ENCODE measurements at places on chromosomes 16 and 17. TPM values are rescaled to one million over a fixed set of nuclear protein-coding genes. Genes with fewer than 3 reads are reported as not detected.
A peak's percentile ranks its signal among the peaks of the same experiment; 100 is the strongest.

- DNase-seq = no peak
Measured at GRCh38 chr16:4011940-4012629, 104.2 kb downstream of the ADCY9 start.

DNA sequence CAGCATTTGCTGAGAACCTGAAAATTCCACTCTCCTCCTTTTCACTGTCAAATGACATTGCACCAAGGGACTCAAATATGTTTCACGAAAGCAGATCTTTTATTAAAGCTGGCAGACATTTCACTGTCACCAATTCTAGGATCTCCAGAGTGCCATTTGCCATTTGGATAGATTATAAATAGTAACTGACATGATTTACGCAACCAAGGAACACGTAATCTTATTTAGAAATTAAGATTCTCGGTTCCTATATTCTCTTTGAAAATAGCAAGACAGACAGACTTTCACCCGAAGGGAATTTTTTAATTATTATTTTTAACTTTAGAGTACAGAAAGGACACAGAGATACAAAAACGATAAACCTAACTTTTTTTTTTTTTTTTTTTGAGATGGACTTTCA lies 49.6 kb downstream of the ANKFY1 start:
- DNase-seq = no peak

- DNase-seq = no peak
Measured at GRCh38 chr16:89904606-89905510, 13.8 kb upstream of the MC1R start.

FSCN2 gene
- total RNA-seq = 4.9 TPM

- no peak for DNase-seq
Measured at GRCh38 chr16:90053902-90054500, 23.1 kb downstream of the PRDM7 start.

DNA sequence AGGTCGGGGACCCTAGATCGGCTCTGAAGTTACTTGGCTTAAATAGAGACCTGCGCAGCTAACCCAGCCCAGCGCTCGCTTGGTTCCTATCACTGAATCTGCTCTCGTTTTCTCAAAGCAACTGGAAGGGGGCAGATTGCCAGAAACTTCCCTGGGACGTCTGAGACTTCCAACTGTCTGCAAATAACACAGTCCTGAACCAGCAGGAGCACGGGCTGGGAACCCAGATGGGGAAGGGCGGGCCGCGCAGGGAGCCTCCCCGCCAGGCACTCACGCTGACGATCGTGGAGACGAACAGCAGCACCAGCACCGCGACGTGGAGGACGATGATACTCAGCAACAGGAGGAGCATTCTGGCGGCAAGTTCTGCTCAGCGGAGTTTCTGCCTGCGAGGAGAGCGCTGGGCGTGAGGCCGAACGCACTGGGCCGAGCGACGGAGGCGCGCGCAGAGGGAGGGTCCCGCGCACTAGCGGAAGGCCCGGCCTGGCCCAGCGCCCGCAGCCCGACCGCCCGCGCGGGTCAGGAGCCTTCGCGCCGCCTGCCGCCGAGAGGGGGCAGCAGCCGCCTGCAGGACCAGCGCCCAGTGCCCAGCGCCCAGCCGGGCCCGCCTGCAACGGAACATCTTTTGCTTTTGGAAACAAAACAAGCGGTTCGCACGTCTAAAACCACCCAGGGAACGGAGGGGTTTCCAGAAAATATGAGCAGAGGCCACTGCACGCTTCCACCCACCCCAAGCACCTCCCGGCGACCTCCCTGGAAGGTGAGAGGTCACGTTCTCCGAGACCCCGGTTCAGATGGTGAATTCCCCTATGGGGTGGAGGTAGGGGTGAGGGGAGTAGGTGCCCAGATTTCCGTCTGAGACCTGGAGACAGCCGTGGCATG lies 4.5 kb downstream of the PMP22 start:
- DNase-seq = peak; percentile 86

DNA sequence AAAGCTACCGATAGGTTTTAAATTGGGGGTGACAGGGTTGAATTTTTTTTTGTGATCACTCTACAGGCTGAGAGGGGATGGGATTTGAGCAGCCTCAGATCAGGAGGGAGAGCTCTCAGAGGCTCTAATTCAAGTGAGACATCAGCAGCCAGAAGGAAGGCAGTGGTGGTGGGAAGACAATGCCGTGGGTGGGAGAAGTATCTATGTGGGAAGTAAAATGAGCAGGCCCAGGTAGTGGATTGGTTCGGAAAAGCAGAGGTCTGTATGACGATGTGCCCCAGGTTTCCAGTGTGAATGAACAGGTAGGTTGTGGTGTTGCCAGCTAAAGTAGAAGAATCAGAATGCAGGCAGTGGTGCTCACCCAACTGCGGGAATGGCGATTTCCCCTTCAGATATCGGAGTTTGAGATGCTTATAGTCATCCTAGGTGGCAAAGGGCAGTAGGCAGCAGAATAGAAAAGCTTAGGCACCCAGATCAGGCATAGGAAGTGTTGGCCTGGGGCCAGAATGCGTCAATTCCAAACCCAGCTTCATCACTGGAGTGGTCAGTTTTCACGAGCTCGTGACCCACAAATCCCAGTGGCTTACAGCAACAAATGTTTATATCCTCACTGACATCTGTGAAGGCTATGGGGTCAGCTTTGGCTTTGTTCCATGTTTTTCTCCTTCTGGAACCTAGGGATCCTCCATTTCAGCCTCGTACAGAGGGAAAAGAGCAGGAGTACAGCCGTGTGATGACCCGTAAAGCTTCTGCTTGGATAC lies 24.0 kb downstream of the MEOX1 start:
- no peak for DNase-seq

TVP23A gene
- not detected for total RNA-seq

DNA sequence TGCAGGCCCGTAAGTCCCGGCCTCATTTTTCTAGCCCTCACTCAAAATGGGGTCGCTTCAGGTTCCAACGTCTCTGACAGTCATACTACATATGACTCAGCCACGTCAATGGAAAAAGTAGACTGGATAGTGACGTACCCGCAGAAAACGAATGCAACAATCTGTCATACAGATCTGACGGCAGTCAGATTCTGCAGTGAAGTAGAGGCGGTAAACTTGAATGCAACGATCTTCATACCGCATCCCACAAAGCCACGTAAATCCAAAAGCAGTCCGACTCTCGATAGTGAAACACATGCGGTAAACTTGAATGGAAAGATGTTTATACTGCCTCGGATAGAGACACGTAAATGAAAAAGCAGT lies 38.4 kb upstream of the ARL4D start:
- peak; percentile 39 for DNase-seq

TOP2A gene
- 10.9 TPM for total RNA-seq

CARD14 gene
- total RNA-seq = 1.3 TPM
